ENCODE measurements at places on chromosomes 2 and 18.

- no peak overlapping the region for H3K4me3 ChIP-seq
- no peak for DNase-seq
- H3K27me3 ChIP-seq, result peaks cover 95% of the 10 kb centered on the region
- no peak overlapping the region for H3K27ac ChIP-seq
- peaks cover 3% of the 10 kb centered on the region for H3K36me3 ChIP-seq
Measured at GRCh38 chr2:237487496-237487895, 445 bp downstream of the MLPH start.

- no peak for DNase-seq
- peaks cover 72% of the 10 kb centered on the region for H3K4me1 ChIP-seq
- no peak overlapping the region for H3K4me3 ChIP-seq
- no peak overlapping the region for H3K27ac ChIP-seq
- peaks cover 18% of the 10 kb centered on the region for H3K27me3 ChIP-seq
Measured at GRCh38 chr18:12031846-12032245, 50.5 kb downstream of the IMPA2 start.

- peaks cover 34% of the 10 kb centered on the region for H3K4me1 ChIP-seq
- H3K36me3 ChIP-seq, result no peaks in the 10 kb centered on the region
- H3K27ac ChIP-seq, result peak within 1 kb of the TSS; percentile 73
Measured at GRCh38 chr2:190649035-190649797, at the start of gene NAB1. Gene NAB1, plus strand, starts transcription at chr2:190649083. Its CDS starts 10,094 bp downstream, at chr2:190659177.

- no peaks in the 10 kb centered on the region for H3K27me3 ChIP-seq
- no peak overlapping the region for H3K4me3 ChIP-seq
- H3K27ac ChIP-seq, result no peak overlapping the region
Measured at GRCh38 chr2:145815933-145816332, 1296.0 kb upstream of the ZEB2 start.

- H3K4me3 ChIP-seq, result peak overlapping the region; percentile 73
- peaks cover 33% of the 10 kb centered on the region for H3K4me1 ChIP-seq
- DNase-seq, result peak; percentile 77
- peaks cover 20% of the 10 kb centered on the region for H3K27me3 ChIP-seq
- peaks cover 17% of the 10 kb centered on the region for H3K36me3 ChIP-seq
Measured at GRCh38 chr18:5890331-5891183, 4.8 kb downstream of the TMEM200C start.

GRCh38 chr2:212766921-212767320 lies 228.3 kb upstream of the ERBB4 start:
- no peaks in the 10 kb centered on the region for H3K27me3 ChIP-seq
- H3K27ac ChIP-seq, result no peak overlapping the region

GRCh38 chr2:109372171-109372568 lies 241.6 kb downstream of the SEPTIN10 start:
- peaks cover 5% of the 10 kb centered on the region for H3K27me3 ChIP-seq
- H3K36me3 ChIP-seq, result peaks cover 6% of the 10 kb centered on the region
- no peak overlapping the region for H3K4me3 ChIP-seq
- DNase-seq, result no peak

- peaks cover 15% of the 10 kb centered on the region for H3K36me3 ChIP-seq
- peaks cover 12% of the 10 kb centered on the region for H3K27me3 ChIP-seq
- no peak overlapping the region for H3K4me3 ChIP-seq
- H3K27ac ChIP-seq, result peak overlapping the region; percentile 81
Measured at GRCh38 chr2:43018179-43019024, 208.0 kb downstream of the ZFP36L2 start.

DNA sequence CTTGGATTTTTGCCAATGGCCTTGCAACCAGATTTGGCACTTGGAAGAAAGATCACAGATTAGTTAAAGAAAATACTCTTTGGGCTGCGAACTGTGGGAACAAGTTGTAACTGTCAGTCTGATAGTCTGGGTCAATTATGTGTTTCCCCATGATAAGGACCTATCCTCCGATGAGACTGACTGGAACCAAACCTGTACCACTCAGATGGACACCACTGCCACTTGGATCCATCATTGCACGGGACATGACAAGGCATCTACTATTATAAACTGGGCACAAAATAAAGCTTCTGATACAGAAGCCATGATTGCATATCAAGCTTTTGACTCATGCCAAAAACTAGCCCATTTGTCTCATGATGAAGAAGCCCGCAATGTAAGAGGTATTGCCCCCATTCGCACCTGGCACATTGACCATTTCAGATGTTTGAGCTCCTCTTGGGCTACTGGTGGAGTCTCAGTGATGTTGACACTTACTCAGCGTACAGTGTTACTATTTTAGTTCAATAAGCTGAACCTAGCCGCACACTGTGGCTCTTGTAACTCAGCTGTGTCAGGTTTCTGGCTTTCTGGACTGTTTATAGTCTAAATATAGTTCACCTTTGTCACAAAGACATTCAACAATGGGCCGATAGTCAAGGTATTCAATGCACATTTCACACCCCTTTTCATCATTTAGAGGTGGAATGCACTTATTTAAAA lies 179.8 kb upstream of the RBBP8 start:
- peaks cover 8% of the 10 kb centered on the region for H3K27me3 ChIP-seq
- no peak for DNase-seq
- no peak overlapping the region for H3K4me3 ChIP-seq
- no peaks in the 10 kb centered on the region for H3K4me1 ChIP-seq
- no peaks in the 10 kb centered on the region for H3K36me3 ChIP-seq
- H3K27ac ChIP-seq, result no peak overlapping the region

DNA sequence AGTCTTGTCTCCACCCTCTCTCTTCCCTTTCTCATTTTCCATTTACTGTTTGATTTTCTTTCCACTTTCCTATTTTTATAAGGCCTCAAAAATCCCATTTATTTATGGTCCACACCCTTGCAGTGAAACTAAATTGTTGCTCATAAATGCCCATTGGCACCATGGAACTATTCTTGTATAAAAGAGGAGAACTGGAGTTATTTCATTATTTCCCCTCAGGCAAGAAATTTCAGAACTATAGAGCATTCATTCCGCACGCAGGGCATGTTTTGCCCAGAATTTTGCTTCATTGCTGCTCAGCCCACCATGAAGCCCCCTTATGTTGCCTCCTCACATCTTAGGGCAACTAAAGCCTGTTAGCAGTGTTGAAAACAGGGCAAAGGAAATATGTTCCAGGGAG lies 113.7 kb upstream of the MMADHC start:
- no peak for DNase-seq
- no peak overlapping the region for H3K4me3 ChIP-seq
- no peaks in the 10 kb centered on the region for H3K27me3 ChIP-seq
- no peaks in the 10 kb centered on the region for H3K4me1 ChIP-seq
- H3K27ac ChIP-seq, result no peak overlapping the region

- no peak overlapping the region for H3K4me3 ChIP-seq
- H3K27ac ChIP-seq, result no peak overlapping the region
- H3K4me1 ChIP-seq, result peaks cover 23% of the 10 kb centered on the region
- H3K36me3 ChIP-seq, result no peaks in the 10 kb centered on the region
Measured at GRCh38 chr18:49544362-49544761, 17.5 kb upstream of the LIPG start.

DNA sequence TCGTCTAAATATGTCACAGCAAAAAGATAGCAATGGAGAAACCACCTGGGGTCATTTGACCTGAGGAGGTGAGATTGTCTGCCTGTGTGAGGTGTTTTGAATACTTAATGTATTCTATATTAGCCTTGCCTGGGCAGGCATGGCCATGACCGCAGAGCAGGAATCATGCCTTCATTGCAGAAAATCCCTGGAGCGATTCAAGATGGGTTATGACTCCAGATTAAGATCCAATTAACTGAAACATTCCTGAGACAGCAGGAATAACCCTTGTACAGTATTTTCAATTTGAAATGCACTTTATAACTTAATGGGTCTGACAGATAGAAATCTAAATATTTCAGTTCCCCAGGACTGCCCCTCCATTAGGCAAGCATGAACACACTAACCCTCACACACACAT lies 227.3 kb upstream of the RAB6C start:
- peaks cover 18% of the 10 kb centered on the region for H3K4me1 ChIP-seq
- no peaks in the 10 kb centered on the region for H3K36me3 ChIP-seq
- no peak for DNase-seq
- H3K27ac ChIP-seq, result no peak overlapping the region
- no peak overlapping the region for H3K4me3 ChIP-seq

DNA sequence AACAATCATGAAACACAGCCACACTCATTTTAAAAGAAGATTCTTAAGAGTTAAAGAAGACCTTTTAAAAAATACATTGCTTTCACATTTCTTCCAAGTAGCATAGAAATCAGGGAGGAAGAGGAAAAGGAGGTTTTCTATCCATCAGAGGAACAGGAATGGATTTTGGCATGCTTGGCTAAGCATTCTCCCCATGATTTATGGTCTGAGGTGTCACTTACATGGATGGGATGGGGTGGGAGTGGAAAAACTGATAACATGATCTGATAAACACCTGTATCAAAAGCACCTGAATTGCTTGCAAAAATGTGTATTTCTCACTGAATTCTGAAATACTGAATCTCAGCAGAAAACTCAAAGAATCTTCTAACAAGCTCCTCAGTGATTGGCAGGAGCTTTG lies 265.9 kb downstream of the NRXN1 start:
- no peaks in the 10 kb centered on the region for H3K36me3 ChIP-seq
- no peak overlapping the region for H3K4me3 ChIP-seq
- peak overlapping the region; percentile 60 for H3K27ac ChIP-seq
- no peaks in the 10 kb centered on the region for H3K27me3 ChIP-seq
- H3K4me1 ChIP-seq, result peaks cover 47% of the 10 kb centered on the region

- H3K36me3 ChIP-seq, result no peaks in the 10 kb centered on the region
- no peak overlapping the region for H3K27ac ChIP-seq
- peaks cover 11% of the 10 kb centered on the region for H3K4me1 ChIP-seq
- H3K27me3 ChIP-seq, result peaks cover 13% of the 10 kb centered on the region
- no peak for DNase-seq
Measured at GRCh38 chr18:11293794-11294193, 144.4 kb upstream of the PIEZO2 start.

GRCh38 chr2:101931402-101931801 lies 60.4 kb upstream of the IL1R2 start:
- no peak overlapping the region for H3K27ac ChIP-seq
- peaks cover 4% of the 10 kb centered on the region for H3K27me3 ChIP-seq
- no peak for DNase-seq
- H3K4me1 ChIP-seq, result peaks cover 3% of the 10 kb centered on the region
- no peak overlapping the region for H3K4me3 ChIP-seq

DNA sequence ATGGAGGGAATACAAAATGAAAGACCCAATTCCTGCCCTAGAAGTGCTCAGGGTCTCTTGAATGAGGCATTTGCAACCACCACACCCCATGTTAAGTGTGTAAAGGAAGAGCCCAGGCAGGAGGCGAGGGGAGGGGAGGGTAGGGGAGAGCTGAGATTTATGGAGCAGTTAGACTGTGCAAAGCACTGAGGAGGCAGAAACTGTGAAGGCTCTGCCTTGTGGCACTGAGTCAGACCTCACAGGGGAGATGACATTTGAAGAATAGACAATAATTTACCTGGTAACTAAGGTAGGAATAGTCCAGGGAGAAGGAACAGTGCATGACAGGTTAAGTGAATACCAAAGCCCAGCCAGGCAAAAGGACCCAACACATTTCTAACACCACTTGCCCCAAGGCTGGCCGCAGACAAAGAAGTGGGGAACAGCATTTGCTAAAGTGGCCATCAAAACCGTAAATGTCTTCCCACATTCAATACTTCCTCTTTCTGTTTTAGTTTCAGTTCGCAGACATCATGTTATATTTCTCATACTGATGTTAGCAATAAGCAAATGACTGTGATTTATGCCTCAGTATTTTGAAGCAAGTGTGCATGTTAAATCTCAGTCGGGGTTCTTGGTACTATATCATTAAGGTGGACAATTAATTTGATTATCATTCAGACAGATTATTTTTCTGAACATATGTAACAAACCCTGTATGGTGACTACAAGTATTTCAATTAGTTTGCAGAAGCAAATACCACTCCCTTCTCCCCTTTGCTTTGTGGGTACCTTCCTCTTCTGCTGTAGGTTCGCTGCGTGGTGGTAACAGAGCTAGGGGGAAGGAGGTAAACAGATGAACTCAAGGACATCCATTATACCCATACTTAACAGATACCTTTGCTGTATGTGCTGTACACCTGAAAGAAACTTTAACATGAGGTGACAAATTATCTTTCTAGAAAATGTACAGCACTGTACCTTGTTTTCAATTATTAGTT lies 27.5 kb downstream of the CDH20 start:
- no peak for DNase-seq
- peaks cover 4% of the 10 kb centered on the region for H3K27me3 ChIP-seq
- no peak overlapping the region for H3K4me3 ChIP-seq
- H3K4me1 ChIP-seq, result peaks cover 10% of the 10 kb centered on the region

DNA sequence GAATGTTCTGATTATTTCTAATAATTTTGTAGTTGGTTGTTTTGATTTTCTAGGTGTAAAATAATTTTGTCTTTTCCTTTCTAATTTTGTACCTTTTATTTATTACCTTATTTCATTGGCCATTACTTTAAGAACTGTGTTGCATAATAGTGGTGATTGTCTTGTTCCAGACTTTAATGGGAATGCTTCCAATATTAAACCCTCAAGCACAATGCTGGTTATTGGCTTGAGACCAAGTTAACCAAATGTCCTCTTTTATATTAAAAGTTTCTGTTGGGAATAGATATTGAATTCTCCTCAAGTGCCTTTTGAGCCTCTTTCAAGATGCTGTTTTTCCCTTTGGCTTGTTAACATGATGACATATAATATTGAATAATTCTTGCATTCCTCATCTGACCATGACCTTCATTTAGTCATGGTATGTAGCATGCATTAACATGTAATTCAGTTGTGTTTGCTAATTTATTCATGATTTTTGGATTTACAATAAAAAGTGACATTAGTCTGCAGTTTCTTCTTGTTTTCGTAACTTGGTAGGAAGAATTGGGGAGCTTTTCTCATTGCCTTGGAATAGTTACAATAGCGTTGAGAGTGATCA lies 141.7 kb downstream of the DIS3L2 start:
- H3K4me1 ChIP-seq, result no peaks in the 10 kb centered on the region
- peaks cover 47% of the 10 kb centered on the region for H3K36me3 ChIP-seq
- H3K27ac ChIP-seq, result no peak overlapping the region
- no peaks in the 10 kb centered on the region for H3K27me3 ChIP-seq
- no peak for DNase-seq

DNA sequence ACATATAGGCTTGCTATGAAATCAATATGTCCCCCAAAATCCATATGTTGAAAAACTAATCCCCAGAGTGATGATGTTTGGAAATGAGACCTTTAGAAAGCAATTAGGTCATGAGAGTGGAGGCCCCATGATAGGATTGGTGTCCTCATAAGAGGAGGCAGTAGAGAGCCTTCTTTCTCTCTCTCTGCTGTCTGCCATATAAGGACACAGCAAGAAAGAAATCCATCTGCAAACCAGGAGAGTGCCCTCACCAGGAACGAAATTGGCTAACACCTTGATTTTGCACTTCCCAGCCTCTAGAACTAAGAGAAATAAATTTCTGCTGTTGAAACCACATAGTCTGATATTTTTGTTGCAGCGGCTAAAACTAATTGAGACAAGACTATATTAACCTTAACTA lies 89.5 kb downstream of the NBAS start:
- H3K27ac ChIP-seq, result no peak overlapping the region
- H3K4me1 ChIP-seq, result no peaks in the 10 kb centered on the region
- H3K27me3 ChIP-seq, result no peaks in the 10 kb centered on the region
- peaks cover 90% of the 10 kb centered on the region for H3K36me3 ChIP-seq
- H3K4me3 ChIP-seq, result no peak overlapping the region
- no peak for DNase-seq

GRCh38 chr18:13379062-13379865 lies 160.7 kb downstream of the LDLRAD4 start:
- no peaks in the 10 kb centered on the region for H3K27me3 ChIP-seq
- H3K4me3 ChIP-seq, result no peak overlapping the region
- H3K4me1 ChIP-seq, result peaks cover 58% of the 10 kb centered on the region
- H3K27ac ChIP-seq, result no peak overlapping the region
- no peak for DNase-seq

GRCh38 chr2:88355486-88355885 lies 97.0 kb downstream of the FOXI3 start:
- H3K27ac ChIP-seq, result peak overlapping the region; percentile 11
- H3K27me3 ChIP-seq, result peaks cover 27% of the 10 kb centered on the region
- H3K4me3 ChIP-seq, result no peak overlapping the region
- DNase-seq, result no peak
